ENCODE measurements at places on chromosomes 4 and X.

GRCh38 chr4:144667500-144667899 lies 21.5 kb downstream of the HHIP start:
- DNase-seq = no peak

- DNase-seq = no peak
Observed at GRCh38 chr4:1116838-1117237, 3.5 kb upstream of the RNF212 start.

DNA sequence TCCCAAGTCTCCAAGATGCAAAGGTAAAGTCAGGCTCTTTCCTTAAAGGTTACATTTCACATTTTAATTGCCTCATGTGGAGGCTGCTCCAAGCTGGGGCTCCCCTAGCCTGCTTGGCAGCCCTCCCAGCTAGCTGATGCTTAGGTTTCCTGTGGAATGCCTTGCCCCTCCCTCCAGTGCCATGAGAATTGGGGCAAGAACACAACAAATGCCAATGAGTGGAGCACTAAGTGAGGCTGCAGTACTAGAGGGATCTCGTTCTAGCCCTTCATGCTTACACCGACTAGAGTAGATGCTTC lies 597.7 kb downstream of the MID1IP1 start:
- no peak for DNase-seq

- DNase-seq = no peak
Observed at GRCh38 chr4:20480165-20480947, 219.9 kb upstream of the PACRGL start.

DNA sequence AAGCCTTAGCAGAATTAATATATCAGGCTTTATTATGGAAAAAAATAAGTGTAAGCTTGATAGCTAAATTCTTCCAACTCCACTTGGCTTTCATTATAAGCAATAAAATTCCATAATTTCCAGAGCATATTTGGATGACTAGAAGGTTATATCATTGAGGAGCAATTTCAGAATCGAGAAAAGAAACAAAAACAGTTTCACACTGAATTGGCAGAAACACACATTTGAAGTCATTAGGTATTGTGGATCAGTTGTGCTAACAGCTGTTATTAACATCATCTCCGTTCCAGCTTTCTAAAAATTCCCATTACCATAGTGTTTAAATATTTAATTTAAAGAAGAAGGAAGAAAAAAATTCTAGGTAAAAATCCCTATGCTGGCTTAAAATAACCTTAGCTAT lies 92.6 kb downstream of the ANTXR2 start:
- DNase-seq = no peak

- DNase-seq = no peak
Observed at GRCh38 chr4:151530230-151530629, 121.3 kb downstream of the FHIP1A start.

GRCh38 chrX:17161991-17162390 lies 213.0 kb upstream of the NHS start:
- DNase-seq = no peak

Measured in activated CD4-positive, alpha-beta T cell treated with anti-CD3 and anti-CD28 coated beads, Interleukin-2, amount 50 U/mL, for 24 hours (primary cell).